ENCODE measurements at places on chromosomes 11 and 22. TPM values are rescaled to one million over a fixed set of nuclear protein-coding genes. Genes with fewer than 3 reads are reported as not detected.
A peak's percentile ranks its signal among the peaks of the same experiment; 100 is the strongest.

APLNR gene
- total RNA-seq = 1.7 TPM

HARBI1 gene
- total RNA-seq = 2.5 TPM

GRCh38 chr11:131274233-131274632 lies 96.2 kb upstream of the NTM start:
- no peak for DNase-seq

KIRREL3 gene
- total RNA-seq = 2.2 TPM

- DNase-seq = peak; percentile 50
Observed at GRCh38 chr11:75655605-75656004, 13.2 kb downstream of the MAP6 start.

DNA sequence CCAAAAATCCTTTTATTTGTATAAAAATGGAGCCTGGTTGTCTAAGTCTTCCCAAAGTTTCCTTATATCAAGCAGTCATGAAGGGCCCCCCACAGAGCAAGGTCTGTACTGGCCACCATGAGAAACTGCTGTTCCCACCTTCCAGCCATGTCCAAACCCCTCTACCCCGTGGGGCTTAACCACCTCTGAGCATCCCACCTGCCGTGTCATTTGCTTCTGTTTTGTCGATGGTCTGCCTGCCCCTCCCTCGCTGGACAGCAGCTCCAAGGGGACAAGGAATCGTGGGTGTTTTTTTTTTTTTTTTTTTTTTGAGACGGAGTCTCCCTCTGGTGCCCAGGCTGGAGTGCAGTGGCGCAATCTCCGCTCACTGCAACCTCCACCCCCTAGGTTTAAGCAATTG lies 11.1 kb upstream of the ANO1 start:
- DNase-seq = peak; percentile 57

MPPED1 gene
- not detected for total RNA-seq

DNA sequence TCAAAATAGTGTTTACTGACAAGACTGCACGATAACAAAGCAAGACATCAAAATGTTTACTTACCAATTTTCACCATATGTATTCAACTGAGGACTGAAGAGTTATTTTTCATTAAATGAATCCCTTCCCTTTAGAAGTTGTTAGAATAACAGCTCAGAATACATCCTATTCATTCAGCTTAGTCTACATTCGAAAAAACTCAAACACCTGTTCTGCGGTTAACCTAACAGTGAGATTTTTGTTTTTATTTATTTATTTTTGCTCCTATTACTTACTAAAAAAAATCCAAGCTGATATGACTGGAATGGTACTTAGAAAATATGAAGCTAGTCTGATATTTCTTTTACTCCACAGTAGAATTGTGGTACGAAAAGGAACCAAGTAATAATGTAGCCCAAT lies 10.0 kb downstream of the KCNA4 start:
- no peak for DNase-seq

GRCh38 chr11:47257177-47257516 lies 649 bp upstream of the NR1H3 start:
- no peak for DNase-seq

- no peak for DNase-seq
Observed at GRCh38 chr22:36773935-36774334, 2.0 kb downstream of the IFT27 start.

- DNase-seq = no peak
Observed at GRCh38 chr11:35610631-35611030, 7.6 kb upstream of the FJX1 start.

GRCh38 chr11:64415996-64416728 lies 57.2 kb downstream of the RPS6KA4 start:
- DNase-seq = no peak

HEPHL1 gene
- total RNA-seq = 0.42 TPM

DNA sequence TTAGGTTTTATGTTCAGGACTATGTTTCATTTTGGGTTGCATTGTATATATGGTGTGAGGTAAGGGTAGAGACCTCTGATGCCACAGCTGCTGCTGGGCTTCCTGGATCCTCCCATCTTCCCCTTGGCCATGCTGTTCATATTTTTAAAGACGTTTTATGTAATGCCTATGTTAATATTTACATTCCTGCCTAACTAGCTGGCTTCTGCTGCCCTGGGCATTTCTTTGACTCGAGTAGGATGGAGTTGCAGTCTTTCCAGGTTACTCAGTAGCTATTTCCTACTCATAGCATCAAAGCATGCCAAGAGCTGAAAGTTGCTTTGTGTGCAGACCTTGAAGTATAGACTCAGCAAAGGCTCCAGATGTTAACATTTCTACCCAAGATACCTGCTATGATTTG lies 220.5 kb upstream of the CADM1 start:
- no peak for DNase-seq

DNA sequence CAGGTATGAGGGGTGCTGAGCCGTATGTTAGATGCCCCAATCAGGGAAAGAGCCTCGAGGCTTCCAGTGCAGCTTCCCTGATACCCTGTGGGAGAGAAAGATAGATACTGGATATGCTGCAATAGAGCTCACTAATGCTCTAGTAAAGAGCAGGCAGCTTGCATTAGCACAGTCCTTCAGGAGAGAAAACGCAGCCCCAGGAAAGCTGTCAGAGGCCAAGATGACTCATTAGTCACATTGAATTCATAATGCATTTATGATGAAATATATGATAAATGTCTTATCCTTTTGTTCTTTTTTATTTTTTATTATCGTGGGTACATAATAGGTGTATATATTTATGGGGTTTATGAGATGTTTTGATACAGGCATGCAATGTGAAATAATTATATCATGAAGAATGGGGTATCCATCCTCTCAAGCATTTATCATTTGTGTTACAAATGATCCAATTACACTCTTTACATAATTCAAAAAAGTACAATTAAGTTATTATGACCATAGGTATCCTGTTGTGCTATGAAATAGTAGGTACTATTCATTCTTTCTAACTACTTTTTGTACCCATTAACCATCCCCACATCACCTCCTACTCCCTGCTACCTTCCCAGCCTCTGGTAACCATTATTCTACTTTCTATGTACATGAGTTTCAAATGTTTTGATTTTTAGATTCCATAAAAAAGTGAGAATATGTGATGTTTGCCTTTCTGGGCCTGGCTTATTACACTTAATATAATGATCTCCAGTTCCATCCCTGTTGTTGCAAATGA lies 94.5 kb upstream of the TOP3B start:
- DNase-seq = no peak

DNA sequence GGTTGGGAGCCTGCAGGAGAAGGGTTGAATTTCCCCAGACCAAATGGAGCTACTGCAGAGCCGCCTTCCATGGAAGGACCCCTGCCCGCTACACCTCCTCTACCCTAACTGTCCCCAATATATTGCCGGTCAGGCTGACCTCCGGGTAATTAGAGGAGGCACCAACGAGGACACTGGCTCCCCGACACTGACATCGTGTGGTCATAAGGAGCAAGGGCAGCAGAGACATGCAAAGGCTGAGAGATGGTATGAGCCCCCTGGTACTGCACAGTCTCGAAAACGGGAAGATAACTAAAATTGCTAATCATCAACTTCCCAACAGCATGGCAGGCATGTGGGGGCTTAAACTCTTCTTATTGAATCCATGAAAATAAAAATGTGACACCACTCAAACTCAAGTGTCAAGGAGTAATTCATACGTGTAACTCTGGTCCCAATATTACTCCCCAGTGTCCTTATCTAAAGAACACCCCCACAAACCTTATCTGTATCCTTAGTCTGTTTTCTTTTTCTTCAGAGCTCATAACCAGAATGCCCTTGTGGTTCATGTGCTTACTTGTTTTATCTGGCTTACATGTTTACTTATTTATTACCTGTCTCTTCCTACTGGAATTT lies 4.4 kb downstream of the CAVIN3 start:
- DNase-seq = no peak

GRCh38 chr11:87368151-87368550 lies 330.4 kb downstream of the TMEM135 start:
- DNase-seq = no peak

- DNase-seq = no peak
Observed at GRCh38 chr11:2812371-2812991, 73.1 kb downstream of the CDKN1C start.

APOA1 gene
- 0.50 TPM for total RNA-seq

DNA sequence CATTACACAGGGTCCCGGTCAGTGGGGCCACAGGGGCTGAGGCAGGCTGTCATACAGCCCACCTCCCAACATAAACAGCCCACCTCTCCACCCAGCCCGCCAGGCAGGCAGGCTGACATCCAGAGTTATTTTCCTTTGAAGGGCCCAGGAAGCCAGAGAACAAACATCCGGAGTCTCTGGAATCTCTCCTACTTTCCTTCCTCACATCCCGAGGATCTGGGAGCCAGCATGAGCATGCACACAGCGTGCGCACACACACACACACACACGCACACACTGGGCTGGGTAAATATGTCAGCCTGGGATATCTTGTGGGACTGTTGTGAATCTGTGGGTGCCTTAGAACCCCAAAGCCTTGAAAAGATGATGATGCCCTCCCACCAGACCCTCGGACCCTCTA lies 55.4 kb downstream of the PDE2A start:
- no peak for DNase-seq

- no peak for DNase-seq
Observed at GRCh38 chr11:32065865-32066629, 24.8 kb upstream of the RCN1 start.

GRCh38 chr22:26658161-26658560 lies 773 bp downstream of the MIAT start:
- no peak for DNase-seq

C22orf15 gene
- total RNA-seq = 0.58 TPM

IGF2 gene
- 36.4 TPM for total RNA-seq

GRCh38 chr11:117444256-117444655 lies 116.6 kb downstream of the CEP164 start:
- DNase-seq = no peak

- DNase-seq = no peak
Observed at GRCh38 chr11:43631732-43632131, 48.8 kb upstream of the HSD17B12 start.

GRCh38 chr11:64321533-64321932 lies 3.6 kb downstream of the PRDX5 start:
- DNase-seq = no peak

GRCh38 chr11:123033895-123034294 lies 28.0 kb downstream of the HSPA8 start:
- DNase-seq = no peak

IFT27 gene
- total RNA-seq = 24.1 TPM

DNA sequence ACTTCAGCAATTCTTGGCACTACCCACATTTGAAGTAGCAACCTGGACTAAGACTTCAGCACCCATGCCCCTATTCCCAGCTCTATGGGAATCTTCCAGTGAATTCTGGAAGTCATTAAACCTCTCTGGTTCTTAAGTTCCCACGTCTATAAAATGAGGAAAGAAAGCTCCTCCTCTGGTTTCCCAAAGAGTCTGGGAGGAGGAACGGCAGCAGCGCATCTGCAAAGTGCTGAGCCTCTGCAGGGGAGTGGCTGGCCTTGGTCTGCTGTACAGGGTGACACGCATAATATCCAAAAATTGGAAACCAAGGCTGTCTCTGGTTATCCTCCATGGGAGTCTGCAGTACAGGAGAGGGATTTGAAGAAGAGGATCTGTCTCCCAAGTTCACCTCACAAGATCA lies 73.6 kb upstream of the TP53I11 start:
- no peak for DNase-seq

ZDHHC24 gene
- total RNA-seq = 7.6 TPM
